ENCODE measurements at places on chromosomes 16 and 17. TPM values are rescaled to one million over a fixed set of nuclear protein-coding genes. Genes with fewer than 3 reads are reported as not detected.

Gene GPR142
- total RNA-seq = not detected

DNA sequence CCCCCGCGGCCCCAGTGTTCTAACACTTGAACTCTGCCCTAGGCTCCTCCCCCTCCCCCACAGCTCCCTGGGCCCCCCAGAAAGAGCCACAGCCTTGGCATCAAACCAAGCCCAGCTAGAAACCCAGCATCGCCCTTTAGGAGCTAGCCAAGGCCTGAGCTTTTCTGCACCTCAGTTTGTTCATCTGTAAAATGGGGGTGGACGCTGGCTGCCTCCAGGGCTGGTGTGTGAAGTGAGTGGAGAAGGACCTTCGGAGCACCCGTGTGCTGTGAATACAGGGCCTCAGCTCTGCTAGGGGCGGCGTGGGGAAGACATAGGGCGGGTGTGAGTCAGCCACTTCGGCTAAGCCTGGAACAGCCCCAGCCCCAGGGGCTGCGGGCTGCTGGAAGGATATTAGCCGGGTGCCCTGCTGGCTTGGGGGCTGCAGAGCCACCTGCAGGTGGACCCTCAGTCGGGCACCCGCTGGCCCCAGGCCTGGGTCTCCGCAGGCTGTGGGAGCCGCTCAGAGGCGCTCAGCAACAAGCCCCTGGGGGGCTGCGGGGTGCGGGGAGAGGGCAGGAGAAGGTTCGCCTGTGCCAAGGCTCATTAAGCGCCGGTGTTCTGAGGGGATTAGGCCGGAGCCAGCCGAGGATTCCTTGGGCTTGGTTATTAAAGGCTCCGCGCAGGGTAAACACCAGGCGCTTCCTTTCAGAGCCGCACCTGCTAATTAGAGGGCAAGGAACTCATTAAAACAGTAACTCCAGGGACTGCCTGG lies 217.0 kb upstream of the CIBAR2 start:
- DNase-seq = no peak

Gene NOB1
- total RNA-seq = 142 TPM

Gene SLC7A5
- 81.7 TPM for total RNA-seq

DNA sequence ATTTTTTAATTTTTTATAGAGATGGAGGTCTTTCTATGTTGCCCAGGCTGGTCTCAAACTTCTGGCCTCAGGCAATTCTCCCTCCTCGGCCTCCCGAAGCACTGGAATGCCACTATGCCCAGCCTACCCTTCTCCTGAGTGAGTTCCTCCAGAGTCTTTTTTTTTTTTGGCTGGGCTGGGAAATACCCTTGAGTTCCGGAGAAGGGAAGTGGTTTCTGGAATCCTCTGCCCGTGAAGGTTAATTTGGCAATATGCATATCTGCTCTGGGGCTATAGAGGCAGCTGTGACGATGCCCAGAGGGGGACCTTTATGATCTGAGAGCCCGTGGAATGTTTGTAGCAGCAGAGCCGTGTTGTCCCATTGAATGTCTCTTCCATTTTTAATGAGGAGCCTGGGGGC lies 217.5 kb downstream of the RBFOX1 start:
- no peak for DNase-seq

DNA sequence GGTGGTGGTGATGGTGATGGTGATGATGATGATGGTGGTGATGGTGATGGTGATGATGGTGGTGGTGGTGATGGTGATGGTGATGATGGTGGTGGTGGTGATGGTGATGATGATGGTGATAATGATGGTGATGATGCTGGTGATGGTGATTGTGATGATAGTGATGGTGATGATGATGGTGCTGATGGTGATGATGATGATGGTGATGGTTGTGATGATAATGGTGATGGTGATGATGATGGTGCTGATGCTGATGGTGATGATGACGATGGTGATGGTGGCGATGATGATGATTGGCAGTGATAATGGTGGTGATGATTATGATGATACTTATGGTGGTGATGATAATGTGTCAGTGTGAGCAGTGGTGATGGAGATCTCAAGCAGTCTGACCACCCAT lies 90.8 kb upstream of the FOXF1 start:
- DNase-seq = no peak

Gene VAT1L
- total RNA-seq = not detected

- no peak for DNase-seq
Observed at GRCh38 chr16:50390914-50391716, 22.3 kb upstream of the BRD7 start.

Data from Caki2 (cell line).